ENCODE measurements at places on chromosomes 11 and 22.

GRCh38 chr11:91707652-91708482 lies 516.8 kb upstream of the FAT3 start:
- no peak for DNase-seq

GRCh38 chr11:13944016-13944415 lies 18.5 kb upstream of the SPON1 start:
- no peak for DNase-seq

- DNase-seq, result no peak
These were observed 770 bp upstream of the TSG101 start for GRCh38 chr11:18527512-18527911.

DNA sequence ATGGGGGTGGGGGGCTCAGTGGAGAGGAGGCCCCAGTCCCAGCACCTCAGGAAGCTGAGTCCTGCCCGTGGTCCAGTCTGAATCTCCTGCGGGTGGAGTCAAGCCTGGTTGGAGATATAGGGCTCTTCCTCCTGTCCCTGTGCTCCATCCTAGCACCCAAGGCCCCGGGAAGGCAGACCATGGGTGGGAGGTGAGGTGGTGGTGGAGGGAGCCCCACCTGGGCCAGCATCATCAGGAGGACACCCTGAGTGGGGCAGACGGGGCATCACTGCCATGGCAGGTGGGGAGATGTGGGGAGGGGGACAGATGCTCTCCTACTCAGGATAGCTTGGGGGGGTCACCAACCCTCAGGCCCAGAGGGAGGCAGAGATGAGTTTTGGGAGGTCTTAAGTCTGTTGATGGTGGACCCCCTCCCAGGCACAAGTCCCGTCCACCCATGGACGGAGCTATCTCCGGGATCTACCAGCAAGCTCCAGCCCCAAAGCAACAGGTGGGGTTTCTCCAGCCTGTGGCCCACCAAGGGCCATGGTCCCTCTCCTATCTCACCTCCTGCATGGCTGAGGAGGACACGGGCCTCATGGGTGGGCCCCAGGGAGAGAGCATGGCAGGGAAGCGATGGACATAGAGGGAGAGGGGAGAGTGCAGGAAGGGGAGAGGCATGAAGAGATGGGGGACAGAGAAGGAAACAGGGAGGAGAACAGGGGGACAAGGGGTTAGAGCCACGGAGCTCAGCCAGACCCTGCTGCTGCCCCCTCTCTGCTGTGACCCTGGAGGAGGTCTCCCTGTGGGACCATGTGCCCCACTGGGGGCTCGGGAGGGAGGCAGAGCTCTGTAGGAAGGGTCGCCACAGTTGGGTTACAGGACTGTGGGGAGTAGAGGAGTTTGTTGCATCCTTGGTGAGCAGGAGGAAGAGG lies 1.3 kb downstream of the MRGPRE start:
- no peak for DNase-seq

GRCh38 chr11:79237703-79238102 lies 203.1 kb downstream of the TENM4 start:
- DNase-seq, result no peak

- DNase-seq, result no peak
These were observed 198.6 kb downstream of the KIF18A start for GRCh38 chr11:27909386-27909785.

- DNase-seq, result no peak
These were observed 38.1 kb downstream of the GLB1L2 start for GRCh38 chr11:134369656-134370525.

DNA sequence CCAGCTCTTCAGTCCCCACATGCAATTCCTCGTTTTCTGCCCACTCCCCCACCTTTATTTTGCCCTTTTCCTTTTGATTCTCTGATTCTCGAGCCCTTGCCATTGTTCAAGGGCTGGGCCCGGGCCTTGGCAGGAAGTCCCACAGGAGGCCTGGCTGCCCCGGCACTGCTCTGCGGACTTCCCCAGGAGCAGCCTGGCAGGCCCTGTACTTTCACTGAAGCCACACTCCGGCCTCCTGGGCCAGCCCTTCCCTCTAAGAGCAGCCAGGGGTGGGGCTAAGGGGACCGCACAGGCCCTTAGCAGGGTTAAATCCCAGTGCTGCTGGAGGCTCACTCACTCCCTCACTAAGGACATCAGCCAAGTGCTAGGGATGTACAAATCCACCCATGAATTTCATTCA lies 4.1 kb downstream of the LRRC32 start:
- no peak for DNase-seq

DNA sequence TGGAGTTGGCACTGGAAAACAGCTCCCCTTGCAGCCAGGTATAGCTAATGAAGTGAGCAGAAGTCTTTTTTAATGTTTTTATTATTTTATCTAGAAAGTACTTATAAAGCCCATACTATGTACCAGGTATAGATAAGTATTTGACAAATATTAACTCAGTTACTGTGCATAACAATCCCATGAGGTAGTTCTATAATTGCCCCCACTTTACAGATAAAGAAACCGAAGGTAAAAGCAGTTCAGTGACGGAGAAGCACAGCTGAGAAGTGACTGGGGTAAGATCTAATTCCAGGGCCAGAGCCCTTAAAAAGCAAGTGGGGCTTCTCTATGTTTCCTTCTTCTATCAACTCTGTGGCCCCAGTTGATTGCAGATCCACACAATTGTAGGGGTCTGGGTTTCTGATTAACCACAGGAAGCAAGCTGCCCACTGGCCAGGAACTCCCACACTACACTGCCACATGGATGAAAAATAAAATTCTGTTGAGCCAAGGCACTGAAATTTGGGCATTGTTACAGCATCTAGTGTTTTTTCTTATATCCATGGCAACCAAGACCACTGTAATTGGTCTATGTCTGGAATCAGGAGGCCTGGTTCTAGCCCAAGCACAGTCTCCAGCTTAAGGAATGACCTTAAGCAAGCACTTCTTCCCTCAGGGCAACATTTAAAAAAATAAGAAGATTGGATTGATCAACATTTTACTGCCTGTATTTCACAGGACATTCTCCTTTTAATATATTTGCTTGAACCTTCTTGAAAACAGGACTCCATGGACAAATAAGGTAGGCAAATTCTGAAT lies 55.3 kb upstream of the TEAD1 start:
- no peak for DNase-seq

DNA sequence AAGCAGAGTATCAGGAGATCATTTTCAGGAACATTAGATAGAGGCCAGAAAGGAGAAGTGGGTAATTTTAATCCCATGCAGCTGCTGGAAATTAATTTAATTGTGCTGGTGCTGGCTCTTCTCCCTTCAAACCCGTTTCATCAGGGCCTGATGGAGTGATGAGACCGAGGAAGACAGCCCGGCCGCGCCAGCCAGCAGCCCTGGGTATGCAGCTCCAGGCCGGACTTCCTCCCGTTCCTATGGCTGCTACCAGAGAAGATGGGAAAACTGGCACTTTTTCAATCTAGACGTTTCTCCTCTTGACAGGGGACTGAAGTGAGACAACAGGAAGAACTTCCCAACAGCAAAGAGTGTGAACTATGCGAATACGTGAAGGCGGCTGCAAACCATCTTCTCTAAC lies 24.6 kb upstream of the ZBTB16 start:
- no peak for DNase-seq

DNA sequence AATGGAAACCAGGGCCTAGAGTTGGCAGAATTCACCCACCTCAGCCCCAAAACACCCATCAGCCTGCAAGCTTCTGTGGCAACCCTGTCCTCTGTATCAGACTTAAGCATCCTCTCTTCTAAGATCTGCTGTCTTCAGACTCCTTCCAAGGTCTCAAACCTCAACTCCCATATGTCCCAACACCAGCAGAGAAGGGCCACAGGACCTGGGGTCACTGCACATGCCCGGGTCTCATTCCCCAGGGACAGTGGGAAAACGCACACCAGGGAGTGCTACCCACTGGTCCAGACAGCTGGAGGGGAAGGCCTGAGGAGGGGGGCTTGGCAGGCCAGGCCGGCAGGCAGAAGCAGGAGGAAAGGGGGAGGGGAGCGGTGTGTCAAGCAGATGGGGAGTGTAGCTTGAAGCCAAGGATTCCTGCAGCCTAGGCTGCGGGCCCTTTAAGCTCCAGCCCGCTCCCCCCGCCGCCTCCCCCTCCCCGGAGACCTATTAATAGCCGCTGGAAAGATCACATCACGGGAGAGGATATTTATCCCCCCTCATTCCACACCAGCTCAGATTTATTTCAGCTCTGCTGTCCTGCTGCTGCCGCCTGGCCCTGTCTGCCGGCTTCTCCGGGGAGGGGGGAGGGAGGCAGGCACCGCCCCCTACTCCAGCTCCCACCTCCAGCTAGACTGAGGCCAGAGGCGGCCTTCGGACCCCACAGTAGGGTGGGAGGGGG lies 16.7 kb downstream of the BCL9L start:
- DNase-seq, result no peak

DNA sequence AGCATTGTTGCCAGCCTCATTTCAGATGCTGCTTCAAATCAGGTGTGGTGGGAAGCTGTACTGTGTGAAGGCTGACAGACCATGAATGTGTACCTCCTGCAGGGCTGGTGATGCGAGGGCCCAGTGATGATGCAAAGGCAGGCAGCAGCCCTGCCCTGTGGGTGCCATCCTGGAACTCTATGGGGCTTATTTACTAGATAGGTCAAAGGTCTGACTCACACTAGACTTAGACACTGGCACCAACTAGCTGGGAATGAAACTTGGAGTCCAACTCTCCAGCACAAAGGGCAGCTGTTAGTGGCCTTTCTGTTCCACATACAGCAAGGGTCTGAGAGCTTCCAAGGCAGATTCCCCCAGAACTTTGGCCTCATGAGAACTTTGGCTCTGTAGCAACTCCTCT lies 138.4 kb downstream of the TTC17 start:
- DNase-seq, result no peak

DNA sequence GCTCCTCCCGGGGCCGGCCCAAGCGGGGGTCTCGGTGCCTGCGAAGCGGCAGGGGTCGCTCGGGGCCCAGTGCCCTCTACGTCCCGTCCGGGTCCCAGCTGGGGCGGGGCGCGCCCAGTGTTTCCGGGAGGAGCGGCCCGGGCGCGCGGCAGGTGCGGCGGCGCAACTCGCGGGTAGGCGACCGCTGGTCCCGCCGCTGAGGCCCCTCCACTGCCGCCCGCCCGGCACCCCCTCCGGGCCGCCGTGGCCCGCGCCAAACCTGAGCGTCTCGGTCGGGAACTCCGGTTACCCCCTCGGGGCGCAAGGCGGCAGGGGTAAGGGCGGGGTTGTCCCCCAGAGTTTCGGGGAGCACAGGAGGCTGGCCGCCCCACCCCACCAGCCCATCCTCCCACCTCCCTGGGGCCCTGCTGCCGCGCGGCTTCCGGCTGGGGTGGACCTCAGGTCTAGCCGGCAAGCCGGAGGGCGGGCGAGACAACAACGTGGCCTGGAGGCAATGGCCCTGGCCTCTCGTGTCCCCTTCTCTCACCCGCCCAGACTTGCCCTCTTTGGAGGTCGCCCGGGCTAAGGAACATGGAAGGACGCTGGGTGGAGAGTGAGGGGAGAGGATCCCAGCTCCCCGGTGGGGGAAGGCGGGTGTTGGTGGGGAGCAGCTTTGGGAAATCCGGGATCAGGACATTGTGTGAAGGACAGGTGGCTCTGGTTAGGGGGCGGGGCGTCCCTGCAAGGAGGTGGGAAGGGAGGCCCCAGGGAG lies 398 bp upstream of the CRACR2B start:
- no peak for DNase-seq

- DNase-seq, result no peak
These were observed 1.6 kb downstream of the TMEM132A start for GRCh38 chr11:60925868-60926267.

- peak; percentile 56 for DNase-seq
These were observed 22.2 kb downstream of the CASP5 start for GRCh38 chr11:105000797-105001196.

DNA sequence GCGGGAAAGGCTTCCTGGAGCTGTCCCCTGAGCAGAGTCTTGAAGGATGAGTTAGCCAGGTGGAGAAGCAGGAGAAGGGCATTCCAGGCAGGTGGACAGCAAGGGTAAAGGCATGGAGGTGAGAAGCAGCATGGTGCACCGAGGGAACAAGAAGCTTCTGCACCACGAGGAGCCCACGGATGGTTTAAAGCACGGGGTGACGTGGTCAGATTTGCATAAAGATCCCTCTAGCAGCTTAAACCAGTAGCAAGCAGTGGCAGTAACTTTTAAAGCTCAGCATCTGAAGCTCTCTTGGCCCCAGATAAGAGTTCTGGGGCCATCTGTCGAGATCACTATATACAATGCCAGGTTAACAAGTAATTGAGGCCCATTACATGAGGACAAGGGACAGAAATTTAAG lies 36.8 kb downstream of the SERPINH1 start:
- DNase-seq, result no peak

DNA sequence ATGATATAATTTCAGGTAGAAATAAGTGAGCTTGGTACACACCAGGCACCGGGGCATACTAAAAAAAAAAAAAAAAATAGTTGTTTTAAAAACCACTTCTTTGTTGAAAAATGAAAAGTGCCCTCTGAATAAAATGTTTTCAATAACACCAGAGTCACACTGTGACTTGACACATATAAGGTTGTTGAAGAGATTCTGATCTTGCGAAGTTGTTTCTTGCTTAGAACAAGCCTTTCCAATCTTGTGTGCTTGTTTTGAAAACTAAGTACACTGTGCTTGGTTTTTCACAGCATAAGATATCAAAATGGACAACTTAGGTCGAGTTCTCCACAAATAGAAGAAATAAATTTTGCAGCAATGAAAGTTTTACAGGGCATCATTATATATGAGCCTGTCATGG lies 17.0 kb downstream of the PDGFD start:
- no peak for DNase-seq

- no peak for DNase-seq
These were observed 22.7 kb downstream of the BTBD10 start for GRCh38 chr11:13440100-13440855.

DNA sequence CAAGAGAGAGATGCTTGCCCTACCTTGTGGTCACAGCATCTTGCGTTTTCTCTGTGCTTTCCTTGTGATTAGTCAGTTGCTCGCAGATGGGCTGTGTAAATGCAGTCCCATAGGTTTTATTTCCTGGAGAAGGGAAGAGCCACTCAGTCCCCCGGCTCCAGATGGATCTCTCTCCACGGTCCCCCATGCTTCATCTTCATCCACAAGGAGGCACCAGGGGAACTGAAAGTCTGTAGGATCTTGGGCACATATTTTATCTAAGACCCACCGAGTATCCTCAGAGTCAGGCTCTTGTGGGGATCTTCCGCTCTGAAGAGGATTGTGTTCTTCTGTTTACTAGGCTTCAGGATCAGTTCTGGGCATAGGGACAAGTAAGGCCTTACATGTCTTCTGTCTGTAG lies 66.8 kb upstream of the E2F8 start:
- DNase-seq, result no peak

- DNase-seq, result no peak
These were observed 5.4 kb downstream of the SEC14L2 start for GRCh38 chr22:30402028-30402765.

DNA sequence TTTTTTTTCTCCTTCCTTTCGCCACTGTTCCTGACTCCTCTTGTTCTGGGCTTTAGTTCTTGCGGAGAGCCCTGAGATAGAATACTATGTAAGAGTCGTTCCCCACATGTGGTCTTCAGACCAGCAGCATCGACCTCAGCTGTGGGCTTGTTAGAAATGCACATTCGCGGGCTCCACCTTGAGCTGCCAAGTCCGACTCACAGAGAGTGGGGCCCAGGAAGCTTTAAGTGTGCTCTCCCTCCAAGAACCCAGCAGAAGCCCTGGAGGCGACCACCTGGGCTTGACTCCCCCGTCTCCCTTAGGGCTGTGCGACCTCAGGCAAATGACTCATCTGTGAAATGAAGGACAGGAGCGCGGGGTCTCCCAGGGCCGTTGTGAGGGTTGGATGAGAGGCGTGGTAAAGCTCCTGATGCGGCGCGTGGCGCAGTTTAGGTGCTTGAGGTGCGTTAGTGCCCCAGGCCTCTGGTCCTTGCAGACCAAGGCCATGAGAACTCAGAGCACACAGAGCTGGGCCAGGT lies 18.8 kb downstream of the SAMM50 start:
- DNase-seq, result no peak
